ENCODE measurements at places on chromosomes 13 and 19.

DNA sequence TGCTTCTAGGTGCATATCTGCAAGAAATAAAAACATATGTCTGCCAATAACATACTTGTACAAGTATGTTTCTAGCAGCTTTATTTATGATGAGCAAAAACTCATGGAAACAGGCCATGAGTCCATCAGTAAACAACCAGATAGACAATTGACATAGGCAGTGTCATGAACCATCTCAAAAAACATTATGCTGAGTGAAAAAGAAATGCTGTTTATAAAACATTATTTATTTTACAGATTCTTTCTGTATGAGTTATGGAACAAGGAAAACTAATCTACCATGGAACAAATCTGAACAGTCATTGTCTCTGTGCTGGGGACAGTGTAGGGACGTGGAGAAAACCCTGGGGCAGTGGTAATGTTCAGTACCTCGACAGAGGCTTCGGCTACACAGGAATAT lies 283.9 kb downstream of the UQCRFS1 start:
- DNase-seq = no peak

DNA sequence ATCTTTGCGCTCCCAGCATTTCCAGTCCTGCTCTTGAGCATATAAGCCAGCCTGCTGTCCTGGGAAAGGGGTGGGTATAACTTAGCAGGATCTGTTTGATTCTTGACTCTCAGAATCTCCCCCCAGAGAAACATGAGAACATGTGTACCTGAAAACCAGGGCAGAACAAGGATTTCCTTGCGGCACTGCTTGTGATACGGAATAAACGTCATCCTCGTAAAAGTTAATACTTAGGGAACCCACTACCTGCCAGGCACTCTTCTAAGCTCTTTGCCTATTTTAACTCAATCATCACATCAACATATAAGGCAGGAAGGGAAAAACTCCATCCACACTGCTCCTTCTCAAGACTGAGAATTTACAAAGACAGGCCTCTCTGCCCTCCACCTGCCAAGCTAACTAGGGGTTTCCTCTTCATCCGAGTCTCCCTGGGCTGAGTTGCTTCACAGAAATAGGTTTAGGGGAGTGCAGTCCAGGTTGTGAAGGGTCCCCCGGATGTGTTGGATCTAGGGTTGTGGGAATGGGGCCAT lies 1.1 kb downstream of the ZNF653 start:
- no peak for DNase-seq

GRCh38 chr13:48266701-48267639 lies 34.0 kb downstream of the ITM2B start:
- DNase-seq = no peak

DNA sequence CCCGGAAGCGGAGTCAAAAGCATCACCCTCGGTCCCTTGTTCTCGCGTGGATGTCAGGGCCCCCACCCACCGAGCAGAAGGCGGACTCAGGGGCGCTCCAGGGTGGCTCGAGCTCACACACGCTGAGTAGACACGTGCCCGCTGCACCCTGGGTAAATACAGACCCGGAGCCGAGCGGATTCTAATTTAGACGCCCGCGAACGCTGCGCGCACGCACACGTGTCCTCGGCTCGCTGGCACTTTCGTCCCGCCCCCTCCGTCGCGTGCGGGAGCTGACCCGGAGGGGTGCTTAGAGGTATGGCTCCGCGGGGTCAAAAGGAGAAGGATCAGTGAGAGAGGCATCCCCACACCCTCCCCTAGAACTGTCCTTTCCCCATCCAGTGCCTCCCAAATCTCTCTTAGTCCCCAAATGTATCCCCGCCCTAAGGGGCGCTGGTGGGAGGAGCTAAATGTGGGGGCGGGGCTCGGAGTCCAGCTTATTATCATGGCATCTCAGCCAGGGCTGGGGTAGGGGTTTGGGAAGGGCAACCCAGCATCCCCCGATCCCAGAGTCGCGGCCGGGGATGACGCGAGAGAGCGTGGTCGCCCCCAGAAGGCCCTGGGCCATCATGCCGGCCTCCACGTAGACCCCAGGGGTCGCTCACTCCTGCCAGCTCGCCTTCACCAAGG lies 451 bp upstream of the ICAM5 start:
- DNase-seq = peak; percentile 80

GRCh38 chr19:46176116-46176860 lies 28.2 kb downstream of the IGFL2 start:
- no peak for DNase-seq

DNA sequence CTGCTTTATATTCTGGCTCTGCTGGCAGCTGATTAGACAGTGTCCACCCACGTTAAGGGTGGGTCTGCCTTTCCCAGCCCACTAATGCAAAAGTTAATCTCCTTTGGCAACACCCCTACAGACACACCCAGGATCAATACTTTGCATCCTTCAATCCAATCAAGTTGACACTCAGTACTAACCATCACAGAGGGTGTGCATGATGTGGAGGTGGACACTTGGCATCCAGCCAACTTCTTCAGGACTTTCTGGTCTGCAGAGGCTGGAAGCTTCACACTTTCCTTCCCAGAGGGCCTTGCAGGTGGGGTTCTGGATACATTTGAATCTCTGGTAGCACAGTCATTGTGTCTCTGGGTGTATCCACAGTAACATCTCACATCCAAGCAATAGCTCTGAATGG lies 18.9 kb upstream of the IGFL1 start:
- DNase-seq = no peak

DNA sequence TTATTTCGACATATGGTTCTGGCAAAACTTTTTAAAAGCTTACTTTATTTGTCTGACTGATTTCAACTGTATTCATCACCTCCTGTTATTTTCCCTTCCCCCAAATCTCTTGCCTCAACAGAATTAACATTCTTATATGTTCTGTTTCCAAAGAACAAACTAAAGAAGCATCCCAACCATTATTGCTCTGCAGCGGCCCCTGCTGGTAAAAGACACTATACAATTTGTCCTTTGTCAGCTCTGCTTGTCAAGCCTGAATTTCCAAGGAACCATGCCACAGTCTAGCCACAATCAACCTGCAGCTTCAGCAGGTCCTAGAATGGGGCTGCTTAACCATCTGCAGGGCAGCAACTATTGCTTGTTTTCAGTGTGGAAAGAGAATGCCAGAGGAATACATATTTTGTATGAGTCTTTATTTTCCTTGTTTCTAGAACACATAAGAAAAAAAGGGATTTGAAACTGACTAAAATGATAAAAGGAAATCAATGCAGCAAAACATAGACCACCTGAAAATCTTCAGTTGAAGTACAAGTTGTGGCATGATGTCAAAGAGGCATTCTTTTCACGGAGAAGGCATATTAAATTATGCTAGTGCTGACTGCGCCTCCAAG lies 845.3 kb downstream of the DIAPH3 start:
- peak; percentile 10 for DNase-seq

- no peak for DNase-seq
Observed at GRCh38 chr13:101492251-101492910, 39.9 kb downstream of the ITGBL1 start.

DNA sequence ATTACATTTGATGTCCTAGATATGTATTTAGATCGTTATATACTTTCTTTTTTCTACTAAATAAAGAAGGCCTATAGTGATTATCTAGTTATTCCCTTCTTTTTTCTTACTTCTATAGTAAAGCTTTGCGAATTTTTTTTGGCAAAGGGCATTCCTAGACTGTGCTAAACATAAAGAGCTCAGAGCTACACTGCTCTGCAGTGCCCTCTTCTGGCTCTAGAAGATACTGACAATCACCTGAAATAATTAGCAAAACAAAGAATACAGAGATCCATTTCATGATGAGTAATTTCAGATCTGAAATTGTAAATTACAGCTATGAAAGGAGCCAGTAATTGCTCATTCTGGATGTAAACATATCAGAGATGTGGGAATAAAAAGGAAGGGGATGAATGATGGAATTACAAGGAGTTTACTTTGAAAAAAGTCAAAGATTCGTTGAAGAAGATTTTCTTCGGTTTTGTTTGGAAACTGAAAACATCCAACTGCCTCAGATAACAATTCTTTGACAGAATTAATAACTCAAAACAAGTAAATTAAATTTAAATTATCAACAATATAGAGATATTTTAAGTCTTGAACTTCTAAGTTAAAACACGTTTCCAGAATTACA lies 288.5 kb downstream of the NALCN start:
- no peak for DNase-seq

- DNase-seq = no peak
Observed at GRCh38 chr19:49687566-49688316, 1.7 kb upstream of the ADM5 start.

DNA sequence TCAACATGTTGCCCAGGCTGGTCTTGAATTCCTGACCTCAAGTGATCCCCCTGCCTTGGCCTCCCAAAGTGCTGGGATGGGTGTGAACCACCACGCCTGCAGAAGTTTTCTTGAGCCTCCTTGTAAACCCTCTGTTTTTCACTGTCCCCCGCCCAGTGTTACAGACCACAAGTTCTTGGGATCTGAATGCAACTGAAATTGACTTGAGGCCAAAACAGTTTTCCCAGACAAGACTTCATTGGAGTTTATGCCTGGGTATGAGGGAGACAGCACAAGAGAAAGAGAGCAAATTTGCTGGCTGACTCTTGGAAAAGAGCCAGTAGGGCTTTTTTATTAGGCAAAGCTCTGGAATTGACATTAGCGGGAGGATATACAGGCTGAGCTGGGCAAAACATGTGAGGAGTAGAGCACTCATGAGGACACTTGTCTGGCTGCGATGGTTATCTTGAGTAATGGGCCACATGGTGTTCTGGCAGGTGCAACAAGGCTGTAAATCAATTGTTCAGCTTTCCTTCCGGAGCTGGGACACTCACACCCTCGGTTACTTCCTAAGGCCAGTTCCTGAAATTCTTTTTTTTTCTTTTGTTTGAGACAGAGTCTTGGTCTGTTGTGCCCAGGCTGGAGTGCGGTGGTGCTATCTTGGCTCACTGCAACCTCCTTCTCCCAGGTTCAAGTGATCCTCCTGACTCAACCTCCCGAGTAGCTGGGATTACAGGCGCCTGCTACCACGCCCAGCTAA lies 12.7 kb upstream of the HNRNPL start:
- DNase-seq = no peak

- DNase-seq = no peak
Observed at GRCh38 chr19:46710687-46711086, 6.2 kb downstream of the PRKD2 start.

DNA sequence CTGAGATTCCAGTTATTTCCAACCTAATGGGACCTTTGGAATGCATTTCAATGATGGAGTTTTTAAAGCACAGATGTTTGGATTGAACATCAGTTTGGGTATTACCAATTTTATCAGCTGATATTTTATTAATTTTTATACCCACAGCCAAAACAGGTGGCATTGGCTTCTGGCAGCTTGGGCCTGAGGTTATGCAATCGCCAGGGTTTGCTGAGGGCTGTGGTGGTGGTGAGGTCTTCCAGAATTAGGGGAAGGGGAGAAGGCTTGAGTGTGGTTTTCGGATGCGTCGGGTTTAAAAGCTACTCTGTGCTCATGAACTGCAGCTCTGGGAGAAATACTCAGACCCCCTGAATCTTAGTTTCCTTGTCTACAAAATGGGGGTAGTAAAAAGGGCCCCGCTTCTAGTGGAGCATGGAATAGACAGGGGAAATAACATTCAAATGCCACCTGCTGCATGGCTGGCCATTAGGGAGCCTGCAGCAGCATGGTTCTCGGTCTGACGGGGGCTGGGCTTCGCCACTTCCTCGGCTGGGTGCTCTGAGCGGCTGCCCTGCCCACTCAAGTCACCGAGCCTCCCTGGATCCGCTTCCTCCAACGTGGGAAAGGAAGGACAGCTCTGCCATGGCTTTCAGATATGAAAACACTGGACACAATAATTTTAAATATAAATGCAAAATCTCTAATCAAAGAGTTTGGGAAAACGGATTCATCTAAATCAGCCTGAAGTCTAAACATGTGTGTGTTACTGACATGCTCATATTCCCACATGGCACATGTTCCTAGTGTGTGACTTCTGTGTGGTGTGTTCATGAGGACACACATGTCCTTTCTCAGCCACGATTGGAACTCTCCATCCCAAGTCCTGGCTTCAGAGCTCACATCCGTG lies 35.2 kb downstream of the ADPRHL1 start:
- DNase-seq = no peak

DNA sequence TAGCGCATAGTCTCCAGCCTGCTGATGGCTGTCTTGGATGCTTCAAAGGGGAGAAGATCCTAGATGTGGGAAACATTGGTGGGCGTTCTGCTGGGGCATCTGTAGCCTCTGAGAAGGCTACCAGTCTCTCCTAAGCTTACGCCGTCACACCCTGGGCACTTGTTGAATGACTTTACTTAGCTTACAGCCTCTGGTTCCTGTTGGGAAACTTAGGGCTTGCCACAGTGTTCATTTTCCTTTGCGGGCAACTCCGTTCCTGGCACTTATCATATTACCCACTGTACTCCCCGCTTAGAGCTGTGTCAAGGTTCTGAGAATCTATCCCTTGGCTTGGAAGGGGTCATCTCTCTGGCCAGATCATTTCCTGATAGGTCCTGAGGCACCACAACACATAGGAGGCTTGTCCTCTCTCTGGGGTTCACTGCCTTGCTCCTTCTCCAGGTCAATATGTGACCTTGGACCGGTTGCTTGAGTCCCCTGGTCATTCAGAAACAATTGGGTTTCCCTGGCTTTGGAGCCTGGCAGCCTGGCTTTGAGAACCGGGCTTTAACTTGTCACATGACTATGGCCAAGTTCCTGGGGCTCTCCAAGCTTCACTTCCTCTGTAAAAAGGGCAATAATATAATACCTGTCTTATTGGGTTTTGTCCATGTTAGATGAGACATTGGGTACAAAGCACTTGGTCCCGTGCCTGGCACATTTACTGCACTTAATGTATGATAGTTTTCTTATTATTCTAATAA lies 20.5 kb upstream of the ALOX5AP start:
- DNase-seq = no peak

DNA sequence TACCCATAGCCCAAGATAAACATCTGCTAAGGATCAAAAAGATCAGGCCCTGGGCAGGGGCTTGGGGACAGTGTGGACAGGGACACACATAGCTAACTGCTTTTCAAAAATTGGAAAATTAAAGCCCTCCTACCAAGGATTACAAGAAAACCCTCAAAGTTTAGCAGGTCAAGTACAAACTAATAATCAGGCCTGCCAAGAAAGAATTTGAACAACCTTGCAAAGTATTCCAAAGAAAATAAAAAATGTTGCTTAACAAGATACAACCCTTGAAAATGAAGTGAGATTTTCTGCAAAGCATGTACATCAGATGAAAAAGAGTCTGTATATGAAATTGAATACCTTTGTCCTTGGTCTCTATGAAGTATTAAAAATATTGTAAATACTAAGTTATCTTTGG lies 67.3 kb downstream of the KLF12 start:
- no peak for DNase-seq

GRCh38 chr19:10135551-10136334 lies 16.0 kb upstream of the EIF3G start:
- DNase-seq = no peak

Data from HS-5 (cell line).